ENCODE measurements at places on chromosomes 13 and 19. TPM values are rescaled to one million over a fixed set of nuclear protein-coding genes. Genes with fewer than 3 reads are reported as not detected.

GRK1 gene
- 0.08 TPM for total RNA-seq

- DNase-seq, result peak; percentile 11
These were observed 324 bp downstream of the RUVBL2 start for GRCh38 chr19:48994035-48994386.

PCDH17 gene
- total RNA-seq, result not detected

- DNase-seq, result no peak
These were observed 56.2 kb upstream of the MYCBP2 start for GRCh38 chr13:77383097-77383496.

- no peak for DNase-seq
These were observed 116.2 kb upstream of the FREM2 start for GRCh38 chr13:38570706-38571105.

MCOLN1 gene
- 5.5 TPM for total RNA-seq

- peak; percentile 57 for DNase-seq
These were observed 20.3 kb downstream of the MAST3 start for GRCh38 chr19:18117692-18118378.

ATP12A gene
- not detected for total RNA-seq

- no peak for DNase-seq
These were observed 23.9 kb upstream of the OXGR1 start for GRCh38 chr13:97018029-97018819.

- no peak for DNase-seq
These were observed 415.9 kb downstream of the SLITRK6 start for GRCh38 chr13:85383291-85383690.

ZNF175 gene
- 2.6 TPM for total RNA-seq

MAMSTR gene
- 0.16 TPM for total RNA-seq

DNA sequence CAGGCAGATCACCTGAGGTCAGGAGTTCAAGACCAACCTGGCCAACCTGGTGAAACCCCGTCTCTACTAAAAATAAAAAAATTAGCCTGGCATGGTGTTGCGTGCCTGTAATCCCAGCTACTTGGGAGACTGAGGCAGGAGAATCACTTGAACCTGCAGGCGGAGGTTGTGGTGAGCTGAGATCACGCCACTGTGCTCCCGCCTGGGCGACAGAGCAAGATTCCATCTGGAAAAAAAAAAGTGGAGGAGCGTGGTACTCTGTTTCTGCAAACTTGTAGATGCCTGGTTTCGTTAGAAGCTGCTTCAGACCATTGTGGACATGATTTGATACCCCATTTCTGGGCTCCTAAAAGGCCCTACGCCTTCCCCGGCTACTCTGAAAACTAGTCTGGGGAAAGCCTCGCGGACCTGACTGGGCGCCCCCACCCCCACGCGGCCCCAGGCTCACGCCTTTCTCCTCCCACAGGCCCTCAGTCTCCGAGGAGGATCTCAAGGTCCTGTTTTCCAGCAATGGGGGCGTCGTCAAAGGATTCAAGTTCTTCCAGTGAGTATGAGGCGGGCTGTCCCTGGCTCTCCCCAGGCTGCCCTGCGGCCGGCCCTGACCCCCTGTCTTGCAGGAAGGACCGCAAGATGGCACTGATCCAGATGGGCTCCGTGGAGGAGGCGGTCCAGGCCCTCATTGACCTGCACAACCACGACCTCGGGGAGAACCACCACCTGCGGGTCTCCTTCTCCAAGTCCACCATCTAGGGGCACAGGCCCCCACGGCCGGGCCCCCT, 11.5 kb downstream of the PLPPR3 start:
- no peak for DNase-seq

GRCh38 chr13:75042807-75043206, 439.2 kb downstream of the TBC1D4 start:
- DNase-seq, result no peak

OR7C1 gene
- not detected for total RNA-seq

- no peak for DNase-seq
These were observed 75.9 kb upstream of the SCEL start for GRCh38 chr13:77459592-77459991.

DNA sequence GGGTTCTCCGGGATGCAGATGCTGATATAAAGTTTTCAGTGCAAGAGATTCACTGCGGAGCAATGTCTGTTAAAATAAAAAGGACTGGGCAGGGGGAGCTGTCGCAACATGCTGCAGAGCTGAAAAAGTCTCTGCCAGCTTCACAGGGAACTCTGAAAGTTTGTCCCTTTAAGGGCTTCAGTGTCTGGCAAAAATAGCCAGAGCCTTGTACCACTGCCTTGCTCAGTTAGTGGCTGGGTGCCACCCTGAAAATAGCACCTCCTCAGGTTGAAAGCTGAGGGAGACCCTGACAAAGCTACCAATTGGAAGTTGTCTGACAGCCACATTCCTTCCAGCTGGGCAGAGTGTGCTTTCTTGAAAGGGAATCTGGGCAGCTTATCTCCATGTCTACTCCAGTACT, 3.0 kb upstream of the NDFIP2 start:
- no peak for DNase-seq

DNA sequence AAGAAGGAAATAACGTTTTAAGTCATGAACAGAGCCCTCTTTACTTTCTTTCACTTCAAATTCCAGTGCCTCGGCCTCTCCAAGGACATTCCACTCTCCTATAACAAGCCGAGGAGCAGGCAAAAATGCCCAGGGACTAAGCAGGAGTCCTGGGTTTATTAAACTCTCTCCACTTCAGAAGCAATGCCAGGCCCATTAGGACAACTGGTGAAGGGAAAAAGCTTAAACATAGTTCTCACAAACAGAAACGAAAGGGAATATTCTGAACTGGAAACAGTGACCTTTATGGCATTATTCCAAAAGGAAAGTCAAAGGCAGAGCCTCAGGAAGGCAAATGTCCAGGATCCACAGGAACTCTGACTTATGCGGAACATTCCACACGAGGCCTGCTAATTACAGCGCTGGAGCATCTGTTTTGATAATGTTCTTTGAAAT, 30.9 kb upstream of the MED4 start:
- DNase-seq, result no peak

DNA sequence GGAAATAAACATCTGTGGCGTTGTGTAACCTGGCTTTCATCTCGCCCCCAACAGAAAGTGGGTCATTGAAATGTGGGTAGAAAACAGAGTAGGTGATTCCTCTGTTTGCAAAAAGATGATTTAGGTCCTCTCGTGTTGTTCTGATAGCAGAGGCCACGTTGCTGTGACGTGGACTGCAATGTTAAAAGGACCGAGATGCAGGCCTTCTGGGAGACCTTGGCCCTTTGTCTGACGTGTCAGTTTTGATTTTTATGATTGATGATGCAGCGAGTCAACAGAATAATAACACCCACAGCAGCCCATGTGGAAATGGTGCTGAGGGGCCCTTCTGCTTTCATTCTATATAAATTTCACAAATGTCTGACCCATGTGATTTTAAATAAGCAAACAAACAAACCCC, 68.9 kb downstream of the FGF9 start:
- DNase-seq, result no peak

DNA sequence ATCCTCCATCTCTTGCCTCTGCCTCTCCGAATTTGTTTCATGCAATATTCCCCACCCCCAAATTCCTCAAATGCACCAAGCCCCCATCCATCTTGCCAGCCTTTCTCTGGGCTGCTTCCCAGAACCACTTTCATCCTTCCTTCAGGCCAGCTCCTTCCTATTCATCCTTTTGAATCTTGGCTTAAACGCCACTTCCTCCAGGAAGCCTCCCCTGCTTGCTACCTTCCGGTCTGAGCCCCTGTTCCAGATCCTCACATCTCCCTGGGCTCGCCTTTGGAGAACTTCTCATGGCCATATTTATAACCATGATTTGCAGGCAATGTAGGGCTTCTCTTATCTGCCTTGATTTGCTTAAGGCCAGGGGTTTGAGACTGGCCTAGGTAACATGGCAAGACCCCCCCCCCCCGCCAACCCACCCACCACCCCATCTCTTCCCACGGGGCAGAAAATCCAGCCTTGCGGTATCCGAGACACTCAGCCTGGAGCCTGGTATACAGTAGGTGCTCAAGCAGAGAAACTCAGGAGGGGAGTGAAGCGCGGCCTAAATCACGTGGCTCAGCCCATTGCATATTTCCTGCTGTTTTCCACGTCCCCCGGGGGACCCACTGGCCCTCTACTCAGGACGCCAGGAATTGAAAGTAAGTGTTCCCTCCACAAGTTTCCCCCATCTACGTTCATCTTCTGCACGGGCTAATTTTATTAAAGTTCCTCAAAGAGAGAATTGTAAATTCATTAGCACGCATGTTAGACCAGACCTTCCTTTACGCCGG, 151.9 kb downstream of the PTPRS start:
- DNase-seq, result no peak

WDR88 gene
- not detected for total RNA-seq

- no peak for DNase-seq
These were observed 15.3 kb downstream of the ZNF486 start for GRCh38 chr19:20182222-20182785.

SOHLH2 gene
- total RNA-seq, result 0.37 TPM

GRCh38 chr19:35195830-35196229, 32.7 kb downstream of the FAM187B start:
- DNase-seq, result no peak

DNA sequence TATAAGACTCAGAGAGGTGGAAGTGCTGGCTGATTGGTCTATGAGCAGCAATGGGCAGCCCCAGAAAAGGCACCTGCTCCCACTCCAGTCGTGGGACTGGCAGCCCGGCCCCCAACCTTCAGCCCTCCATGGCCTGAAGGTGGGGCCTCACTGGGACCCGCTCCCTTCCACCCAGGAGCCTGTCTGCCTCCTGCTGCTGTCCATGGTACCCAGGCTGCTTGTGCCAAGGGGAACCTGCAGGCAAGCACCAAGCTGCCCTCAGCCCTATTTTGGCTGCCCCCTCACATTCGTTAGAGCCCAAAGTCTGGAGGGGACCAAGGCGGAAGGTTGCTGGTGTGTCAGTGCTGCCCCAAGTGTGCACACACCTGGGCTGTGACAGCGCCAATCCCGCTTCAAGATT, 2304.9 kb downstream of the PCDH9 start:
- no peak for DNase-seq

KLK4 gene
- not detected for total RNA-seq

GRCh38 chr19:16654140-16654539, 5.8 kb downstream of the SMIM7 start:
- no peak for DNase-seq

GRCh38 chr13:47114030-47114429, 217.2 kb upstream of the HTR2A start:
- DNase-seq, result no peak

GRCh38 chr13:38518328-38518727, 168.5 kb upstream of the FREM2 start:
- DNase-seq, result no peak

GRCh38 chr19:35462476-35462953, 14.5 kb downstream of the FFAR2 start:
- DNase-seq, result no peak

ZNF428 gene
- total RNA-seq, result 64.1 TPM

B3GNT8 gene
- total RNA-seq, result not detected

Data from SJSA1 (cell line).